WTC11 (cell line): ENCODE measurements at places on chromosomes 6 and 20. TPM values are rescaled to one million over a fixed set of nuclear protein-coding genes. Genes with fewer than 3 reads are reported as not detected.

The OR14J1 gene
- total RNA-seq, result not detected in 3 replicates

The TAP2 gene
- 14.7 to 23.0 TPM (median 16.5 TPM) in 3 replicates for total RNA-seq

GRCh38 chr6:127938701-127939100, 37.8 kb upstream of the THEMIS start:
- no peak for DNase-seq

GRCh38 chr20:40849456-40849855, 160.4 kb upstream of the MAFB start:
- DNase-seq, result no peak

GRCh38 chr6:31465185-31465536, 32.8 kb upstream of the MICB start:
- DNase-seq, result no peak
